Activated CD4-positive, alpha-beta T cell treated with anti-CD3 and anti-CD28 coated beads, Interleukin-2, Interleukin-4, amounts not matched to agents 100 ng/mL and 50 ng/mL, durations not matched to agents 16 hours and 8 hours (primary cell): ENCODE measurements at places on chromosomes 7 and 10.

DNA sequence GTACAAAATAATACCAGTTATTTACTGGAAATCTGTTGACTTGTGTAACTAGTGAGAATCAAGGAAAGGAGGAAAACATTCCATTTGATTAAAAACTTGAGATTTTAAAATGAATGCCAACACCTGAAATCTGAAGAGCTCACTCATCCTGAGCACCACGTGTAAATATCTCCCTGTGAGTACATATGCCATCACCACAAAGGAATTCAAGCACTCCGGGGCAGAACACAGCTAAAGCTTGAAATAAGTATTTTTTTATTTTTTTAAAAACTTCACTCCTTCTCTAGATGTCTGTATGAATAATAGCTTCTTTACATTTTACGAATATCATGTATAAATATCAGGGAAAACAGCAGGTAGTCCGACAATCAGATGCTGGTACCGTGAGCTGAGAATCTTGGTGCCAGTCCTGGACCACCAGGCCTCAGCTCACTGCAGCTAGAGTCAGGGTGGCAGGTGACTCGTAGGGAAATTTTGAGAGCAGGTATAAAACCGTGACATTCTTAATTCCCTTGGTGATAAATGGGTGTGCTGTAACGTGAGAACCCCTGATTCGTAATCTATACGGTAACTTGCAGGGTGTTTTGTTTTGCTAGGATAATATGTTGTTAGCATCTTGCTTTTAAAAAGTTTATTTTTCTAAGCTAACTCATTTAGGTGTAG is 12.7 kb downstream of the LMTK2 start:
- no peak for DNase-seq

- no peak for DNase-seq
Observed at GRCh38 chr10:102473445-102474331, 22.3 kb upstream of the C10orf95 start.

DNA sequence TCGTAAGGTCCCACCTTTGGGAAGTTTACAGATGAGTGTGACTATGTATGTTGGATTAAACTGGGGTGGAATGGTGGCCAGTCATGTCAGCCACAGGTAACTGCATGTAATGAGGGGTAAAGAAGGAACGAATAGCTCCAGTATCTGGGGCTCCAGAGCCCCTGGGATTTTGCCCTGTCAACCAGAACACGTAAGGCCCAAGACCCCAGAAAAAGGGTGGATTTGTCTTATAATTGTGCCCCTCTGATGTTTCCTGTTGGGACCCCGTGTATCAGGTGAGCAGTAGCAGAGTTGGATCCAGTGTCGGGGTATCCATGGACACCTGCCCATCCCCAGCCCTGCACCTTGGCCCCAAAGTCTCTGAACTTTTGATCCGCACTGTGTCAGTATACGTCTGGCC is 76.9 kb downstream of the ADARB2 start:
- DNase-seq, result no peak

DNA sequence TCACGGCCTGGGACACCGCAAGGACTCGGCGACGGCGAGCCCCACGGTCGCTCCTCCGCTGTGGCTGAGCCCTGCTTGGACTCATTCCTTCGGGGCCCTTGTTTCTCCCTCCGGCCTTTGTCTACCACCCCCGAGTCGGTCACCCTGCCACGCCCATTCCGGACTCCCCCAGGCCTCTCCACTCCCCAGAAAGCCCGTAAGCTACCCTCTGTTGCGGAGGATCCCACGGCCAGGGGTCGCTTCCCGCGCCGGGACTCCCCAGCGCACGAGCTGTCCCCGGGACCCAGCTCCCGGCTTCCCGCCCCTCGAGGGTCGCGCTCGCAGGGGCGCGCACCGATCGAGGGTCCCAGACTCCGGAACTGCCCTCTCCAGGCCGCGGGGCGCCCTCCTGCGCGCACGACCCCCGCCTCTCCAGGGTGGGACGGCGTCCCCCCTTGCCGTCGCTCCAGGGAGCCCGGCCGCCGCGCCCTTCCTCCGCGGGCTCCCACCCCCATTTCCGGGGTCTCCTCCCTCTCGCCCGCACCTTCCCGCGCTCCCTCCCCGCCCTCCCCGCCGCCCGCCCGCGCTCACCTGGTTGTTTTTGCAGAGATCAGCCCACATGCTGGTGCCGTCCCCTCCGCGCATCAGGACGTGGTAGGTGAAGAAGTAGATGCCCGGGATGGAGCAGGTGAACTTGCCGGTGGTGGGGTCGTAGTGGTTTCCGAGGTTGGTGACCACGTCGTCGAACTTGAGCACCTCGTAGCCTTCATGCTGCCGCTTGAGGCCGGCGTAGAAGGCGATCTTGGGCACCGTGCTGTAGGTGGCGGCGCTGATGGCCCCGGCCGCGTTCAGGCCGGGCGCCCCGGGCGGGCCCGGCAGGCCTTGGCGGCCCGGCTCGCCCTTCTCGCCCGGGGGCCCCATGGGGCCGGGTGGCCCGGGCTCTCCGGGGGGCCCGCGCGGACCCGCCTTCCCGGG is 1.5 kb downstream of the C1QL3 start:
- no peak for DNase-seq

- DNase-seq, result no peak
Observed at GRCh38 chr10:3830946-3831345, 45.9 kb upstream of the KLF6 start.

- DNase-seq, result no peak
Observed at GRCh38 chr7:111053035-111053434, 37.9 kb upstream of the LRRN3 start.

- DNase-seq, result no peak
Observed at GRCh38 chr10:114642729-114643128, 15.3 kb downstream of the ABLIM1 start.

GRCh38 chr7:88867158-88867557 is 71.6 kb upstream of the TEX47 start:
- no peak for DNase-seq

- DNase-seq, result no peak
Observed at GRCh38 chr10:16965740-16966447, 148.7 kb upstream of the RSU1 start.

- DNase-seq, result no peak
Observed at GRCh38 chr7:100481466-100481865, 2.3 kb upstream of the NYAP1 start.

- no peak for DNase-seq
Observed at GRCh38 chr7:30923009-30923773, 11.5 kb downstream of the AQP1 start.

DNA sequence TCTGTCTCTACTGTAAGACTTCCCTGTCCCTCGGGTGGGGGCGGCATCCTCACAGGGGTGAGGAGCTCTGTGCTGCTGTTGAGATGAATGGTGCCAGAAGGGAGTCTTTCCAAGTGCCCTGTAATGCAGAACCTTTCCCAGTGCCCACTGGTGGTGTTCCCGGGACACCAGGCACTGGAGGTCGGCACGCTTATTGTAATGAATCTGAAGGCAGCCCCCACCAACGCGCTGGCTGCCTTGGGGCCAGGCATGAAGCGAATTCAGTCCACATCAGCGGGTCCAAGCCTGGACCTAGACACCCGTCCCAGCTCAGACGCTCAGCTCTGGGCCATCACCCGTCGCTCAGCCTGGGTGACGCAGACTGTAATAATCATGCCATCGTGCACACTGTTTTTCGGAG is 592.9 kb downstream of the DNAJB6 start:
- DNase-seq, result no peak

DNA sequence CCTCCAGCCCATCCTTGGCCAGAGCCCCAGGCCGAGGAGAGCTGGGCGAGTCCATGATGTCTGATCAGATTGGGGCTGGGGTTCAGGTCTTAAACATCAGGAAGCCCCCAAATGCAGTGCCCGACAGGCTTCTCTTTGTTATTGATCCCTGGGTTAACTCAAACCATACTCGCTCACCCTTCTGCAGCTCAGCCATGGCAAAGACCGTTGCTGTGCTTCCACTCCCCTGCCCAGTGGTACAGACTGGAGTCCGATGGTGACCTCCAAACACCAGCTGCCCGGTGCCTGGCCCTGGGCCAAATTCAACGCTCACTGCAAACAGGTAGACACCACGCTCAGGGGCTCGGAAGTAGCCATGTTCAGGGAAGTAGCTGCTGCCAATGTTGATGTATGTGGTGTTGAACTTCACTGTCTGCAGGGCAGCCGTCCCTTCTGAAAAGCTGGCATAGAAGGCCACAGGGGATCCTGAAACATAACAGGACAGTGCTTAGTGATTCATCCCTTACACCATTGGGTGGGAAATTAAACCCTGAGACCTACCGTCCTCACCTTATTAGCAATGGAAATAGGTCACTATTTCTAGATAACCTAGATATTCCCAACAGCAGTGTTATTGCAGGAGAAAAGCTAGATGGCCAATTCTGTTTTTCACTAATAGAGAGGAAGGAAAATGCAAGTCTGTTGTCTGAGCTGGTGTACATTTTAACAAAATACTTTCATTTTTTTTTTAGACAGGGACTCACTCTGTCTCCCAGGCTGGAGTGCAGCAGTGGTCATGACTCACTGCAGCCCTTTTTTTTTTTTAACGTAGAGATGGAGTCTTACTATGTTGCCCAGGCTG is 20.5 kb downstream of the MMRN2 start:
- DNase-seq, result no peak

DNA sequence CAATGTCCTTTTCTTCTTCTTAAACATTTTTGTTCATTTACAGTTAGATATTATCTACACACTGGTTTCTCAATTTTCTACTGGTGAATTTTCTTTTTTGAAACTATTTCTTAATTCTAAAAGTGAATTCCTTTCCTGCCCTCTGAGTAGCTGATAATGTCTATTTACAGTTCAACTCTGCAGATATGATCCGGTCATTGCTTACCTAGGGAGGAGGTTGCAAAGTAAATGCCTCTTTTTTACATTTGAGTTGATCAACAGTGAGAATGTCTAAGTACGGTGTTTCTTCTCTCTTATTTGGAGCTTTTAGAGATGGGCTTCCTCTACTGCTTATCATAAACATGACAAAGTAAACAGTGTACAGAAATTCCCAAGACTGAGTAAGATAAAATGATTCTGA is 20.6 kb upstream of the ORC5 start:
- DNase-seq, result no peak

- no peak for DNase-seq
Observed at GRCh38 chr7:92916770-92917224, 80.4 kb upstream of the CDK6 start.

DNA sequence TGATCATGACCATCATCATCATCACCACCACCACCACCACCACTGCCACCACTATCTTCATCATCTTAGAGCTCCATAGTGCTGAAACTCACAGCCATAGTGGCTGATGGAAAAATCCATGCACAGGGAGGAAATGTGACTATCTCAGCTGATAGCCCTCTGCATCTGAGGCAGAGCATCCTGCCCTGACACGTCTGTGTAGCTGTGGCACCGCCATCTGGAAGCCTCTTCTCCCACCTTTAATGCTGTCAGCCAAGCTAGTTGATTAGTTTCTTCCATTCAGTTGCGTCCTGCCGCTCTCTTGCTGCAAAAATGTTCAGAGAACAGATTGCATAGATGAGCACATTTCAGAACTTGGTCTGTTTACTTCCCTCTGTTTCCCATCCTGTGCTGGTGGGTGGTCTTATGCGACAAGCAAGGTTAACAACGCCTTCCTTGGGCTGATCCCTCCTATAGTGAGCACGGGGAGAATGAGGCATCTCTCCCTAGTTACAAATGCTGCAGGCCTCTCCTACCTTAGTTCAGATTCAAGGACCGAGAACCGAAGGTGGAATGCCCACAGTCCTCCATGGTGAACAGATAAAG is 478.6 kb downstream of the PLXNA4 start:
- no peak for DNase-seq

DNA sequence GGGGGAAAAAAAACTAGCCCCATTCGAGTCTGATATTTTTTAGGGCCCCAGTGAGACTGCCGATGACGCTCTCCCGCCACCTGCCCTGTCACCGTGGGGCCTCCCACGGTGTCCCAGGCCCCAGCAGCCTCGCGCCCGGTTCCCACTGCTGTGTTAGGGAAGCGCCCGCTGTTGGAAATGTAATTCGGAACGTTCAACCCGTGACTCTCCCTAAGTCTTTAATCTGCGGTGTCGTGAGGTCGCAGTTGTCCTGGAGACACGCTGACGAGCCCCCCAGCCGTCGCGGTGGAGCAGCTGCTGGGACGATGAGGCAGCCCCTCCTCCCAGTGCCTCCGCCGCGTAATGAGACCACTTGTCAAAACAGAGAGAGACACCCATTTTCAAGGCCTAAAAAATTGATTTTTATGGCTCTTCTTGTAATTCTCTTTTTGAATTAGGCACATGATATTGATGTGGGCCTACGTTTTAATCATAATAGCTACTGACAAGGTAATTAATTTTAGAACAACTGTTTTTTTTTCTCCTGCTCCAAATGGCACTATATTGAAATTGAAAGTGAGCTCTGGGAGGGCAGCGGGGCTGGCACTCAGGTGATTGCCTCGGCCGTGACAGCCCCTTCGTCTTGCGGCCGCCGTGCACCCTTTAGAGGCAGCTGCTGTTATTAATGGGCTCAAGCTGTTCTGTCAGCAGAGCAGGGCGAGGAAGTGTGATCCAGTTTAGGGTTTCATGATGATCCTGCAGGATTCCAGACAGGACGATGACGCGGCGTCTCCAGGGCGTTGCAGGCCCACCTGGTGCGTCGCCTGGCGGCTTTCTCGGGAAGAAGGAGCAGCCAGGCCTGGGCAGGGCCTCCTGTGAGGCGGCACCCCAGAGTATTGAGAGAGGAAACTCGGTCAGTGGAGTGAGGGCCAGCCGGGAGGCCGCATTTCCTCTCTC is 63.3 kb downstream of the NKX6-2 start:
- no peak for DNase-seq

DNA sequence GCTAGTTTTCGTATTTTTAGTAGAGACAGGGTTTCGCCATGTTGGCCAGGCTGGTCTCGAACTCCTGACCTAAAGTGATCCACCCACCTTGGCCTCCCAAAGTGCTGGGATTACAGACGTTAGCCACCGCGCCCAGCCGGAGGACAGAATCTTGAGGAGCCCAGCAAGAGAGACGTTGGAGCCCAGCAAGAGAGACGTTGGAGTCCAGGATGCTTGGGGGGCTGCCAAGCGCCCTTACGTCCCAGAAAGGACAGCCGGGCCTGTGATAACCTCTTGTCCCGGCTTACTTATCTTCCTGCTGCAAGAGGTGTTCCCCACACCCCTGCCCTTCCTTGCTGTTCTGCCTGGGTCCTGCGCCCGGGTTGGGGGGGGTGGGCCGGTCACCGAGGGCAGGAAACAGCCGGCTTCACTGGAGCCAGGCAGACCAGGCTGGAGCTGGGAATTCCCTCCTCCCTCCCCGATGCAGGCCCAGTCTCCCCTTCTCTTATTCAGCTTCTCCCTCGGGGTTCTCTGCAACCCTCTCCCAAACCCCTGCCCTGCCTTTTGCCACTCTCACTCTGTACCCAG is 1.9 kb upstream of the EPHB4 start:
- no peak for DNase-seq

DNA sequence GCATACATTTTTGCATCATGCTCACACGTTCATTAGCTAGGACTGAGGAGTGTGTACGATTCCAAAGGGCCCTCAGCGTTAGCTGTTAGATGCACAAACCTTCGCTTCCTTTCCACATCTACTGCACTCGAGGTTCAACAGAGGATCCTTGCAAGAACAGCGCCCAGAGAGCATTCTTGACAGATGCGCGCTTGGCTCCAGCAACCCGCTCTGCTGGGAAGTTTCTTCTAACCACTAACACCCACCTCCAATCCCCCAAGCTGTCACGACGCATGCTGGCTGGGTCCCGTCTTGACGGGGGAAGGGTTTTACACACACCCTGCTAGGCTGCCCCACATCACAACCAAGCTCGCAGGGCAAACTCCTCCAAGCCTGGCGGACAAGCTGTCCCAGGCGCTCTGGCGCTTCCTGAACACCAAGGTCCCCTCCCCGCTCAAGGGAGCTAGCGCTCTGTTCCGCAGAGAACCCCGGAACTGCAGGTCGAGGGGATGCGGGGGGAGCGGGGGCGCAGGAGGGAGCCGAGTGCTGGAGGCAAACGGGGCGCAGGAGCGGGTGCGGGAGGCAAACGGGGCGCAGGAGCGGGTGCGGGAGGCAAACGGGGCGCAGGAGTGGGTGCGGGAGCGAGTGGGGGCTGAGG is 653 bp upstream of the ADRB1 start:
- DNase-seq, result no peak
